Esophagus muscularis mucosa (tissue), 4 donors: ENCODE measurements at places on chromosomes 5 and 9.

DNA sequence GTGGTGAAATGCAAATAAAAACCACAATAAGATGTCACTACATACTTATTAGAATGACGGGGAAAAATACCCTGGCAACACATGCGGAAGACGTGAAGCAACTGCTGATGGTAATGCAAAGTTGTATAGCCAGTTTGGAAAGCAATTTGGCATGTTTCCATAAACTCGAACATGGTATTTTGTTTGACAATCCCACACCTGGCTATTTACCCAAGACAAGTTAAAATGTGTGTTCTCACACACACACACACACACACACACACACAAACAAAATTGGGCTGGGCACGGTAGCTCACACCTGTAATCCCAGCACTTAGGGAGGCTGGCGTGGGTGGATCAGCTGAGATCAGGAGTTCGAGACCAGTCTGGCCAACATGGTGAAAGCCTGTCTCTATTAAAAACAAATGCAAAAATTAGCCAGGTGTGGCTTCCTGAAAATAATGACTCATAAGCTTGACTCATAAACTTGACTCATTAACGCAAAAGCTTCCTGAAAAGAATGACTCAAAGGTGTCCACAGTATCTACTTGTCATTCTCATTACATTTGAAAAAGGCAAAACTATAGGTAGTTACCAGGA, 456.5 kb downstream of the CDH18 start:
- no peak for DNase-seq

GRCh38 chr9:115412656-115413055, 294.7 kb upstream of the TNC start:
- no peak for DNase-seq

- peak; percentile 90 for DNase-seq
Measured at GRCh38 chr5:172524573-172525021, 70.3 kb upstream of the SH3PXD2B start.

DNA sequence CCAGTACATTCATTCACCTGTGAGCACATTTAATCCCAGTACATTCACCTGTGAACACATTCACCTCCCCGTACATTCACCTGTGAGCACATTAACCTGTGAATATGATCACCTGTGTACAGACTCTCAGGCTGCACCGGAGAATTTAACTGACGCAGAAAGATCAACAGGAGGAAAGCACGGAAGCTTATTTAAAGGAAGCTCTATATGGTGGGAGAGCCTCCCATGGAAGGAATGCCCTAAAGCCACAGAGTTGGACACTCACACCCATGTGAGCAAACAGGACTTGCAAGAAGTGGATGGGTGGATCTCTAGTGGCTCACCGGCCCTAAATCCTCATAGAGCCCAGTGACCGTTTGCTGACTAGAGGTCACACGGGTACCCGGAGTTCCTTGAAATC, 38.2 kb downstream of the TRIP13 start:
- DNase-seq = no peak

- DNase-seq = no peak
Measured at GRCh38 chr9:97970165-97970564, 13.0 kb upstream of the ANP32B start.

DNA sequence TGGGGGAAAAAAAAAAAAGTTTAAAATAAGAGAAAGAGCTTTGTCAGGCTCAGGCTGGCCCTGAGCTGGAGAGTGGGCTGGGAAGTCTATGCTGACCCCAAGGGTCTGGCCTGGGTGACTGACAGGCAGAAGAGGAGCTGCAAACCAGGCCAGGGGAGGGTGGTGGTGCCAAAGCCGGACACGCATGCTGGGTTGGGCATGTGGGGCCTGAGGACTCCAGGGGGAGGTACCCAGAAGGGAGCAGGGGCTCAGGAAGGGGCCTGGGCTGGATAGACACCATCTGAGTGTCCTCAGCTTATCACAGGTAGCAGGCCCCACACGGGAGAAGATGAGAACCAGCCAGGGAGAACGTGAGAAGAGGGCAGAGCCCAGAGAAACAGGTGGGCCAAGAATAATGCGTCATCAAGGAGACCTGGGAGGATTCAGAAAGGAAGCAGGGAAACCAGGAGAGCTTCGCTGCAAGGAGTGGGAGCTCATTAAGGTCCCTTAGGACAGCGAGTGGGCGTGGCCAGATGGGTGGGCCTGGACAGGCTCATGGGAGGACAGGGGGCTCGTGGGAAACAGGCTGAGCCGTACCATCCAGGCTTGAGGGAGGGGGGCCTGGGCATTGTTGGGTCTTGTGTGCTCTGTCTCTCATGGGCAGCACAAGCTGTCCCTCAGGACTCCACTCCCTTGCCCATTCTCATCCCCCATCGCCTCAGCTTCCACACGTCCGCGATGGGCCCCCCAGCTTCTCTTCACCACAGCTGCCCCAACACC, 16.0 kb downstream of the TMOD1 start:
- no peak for DNase-seq

GRCh38 chr9:132883349-132884294, 4.9 kb downstream of the SPACA9 start:
- no peak for DNase-seq

DNA sequence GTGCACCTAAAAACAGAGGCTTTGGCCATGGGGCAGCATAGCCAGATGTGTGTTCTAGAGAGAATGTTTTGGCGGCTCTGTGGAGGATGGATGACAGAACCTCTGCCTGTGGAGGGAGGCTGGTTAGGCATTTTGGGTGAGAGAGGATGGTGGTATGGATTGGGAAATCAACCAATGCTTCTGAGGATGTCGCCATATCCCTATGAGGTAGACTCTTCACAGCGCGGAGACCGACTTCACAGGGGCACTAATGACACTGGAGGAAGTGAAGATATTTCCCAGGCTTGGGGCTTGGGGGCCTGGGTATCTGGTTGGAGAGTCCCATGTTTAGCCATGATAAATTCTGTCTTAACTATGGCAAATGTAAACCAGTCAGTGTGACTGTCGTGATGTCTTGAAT, 140.6 kb upstream of the KLF4 start:
- DNase-seq = no peak

- DNase-seq = no peak
Measured at GRCh38 chr5:37770786-37771185, 69.1 kb downstream of the GDNF start.

- no peak for DNase-seq
Measured at GRCh38 chr9:68619072-68619471, 78.4 kb upstream of the TMEM252 start.

DNA sequence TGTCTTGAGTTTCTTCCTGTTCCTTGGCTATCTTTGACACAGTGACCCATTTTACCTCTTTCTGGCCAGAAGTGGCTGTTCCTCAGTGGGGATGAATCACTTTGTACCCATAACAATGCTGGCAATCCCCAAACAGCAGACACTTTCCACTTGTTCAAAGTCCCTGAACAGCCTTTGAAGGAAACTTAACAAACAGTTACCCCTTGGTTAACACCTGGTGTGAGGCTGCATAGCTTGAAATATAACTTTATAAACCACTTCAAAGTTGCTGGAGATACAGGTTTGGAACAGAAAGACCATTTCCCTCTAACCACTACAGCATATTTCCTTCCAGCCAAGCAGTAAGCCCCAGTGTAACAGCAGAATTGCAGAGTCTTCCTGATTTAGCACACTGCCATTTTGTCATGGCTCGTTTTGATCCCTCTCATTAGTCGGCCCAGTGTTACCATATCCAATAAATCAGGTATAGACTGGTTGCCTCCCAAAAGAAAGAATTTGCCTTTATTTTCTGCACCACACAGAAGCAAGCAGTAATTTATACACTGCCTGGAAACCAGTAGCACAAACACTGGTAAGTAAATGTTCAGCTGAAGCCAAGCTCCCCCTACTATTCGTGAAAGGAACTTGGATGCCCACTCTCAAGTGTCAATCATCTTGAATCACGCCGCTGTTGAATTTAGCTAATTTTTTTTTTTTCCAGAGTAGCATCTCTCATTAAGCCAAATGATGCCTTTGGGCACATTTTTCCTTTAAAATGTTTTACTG, 225.9 kb downstream of the PIK3R1 start:
- no peak for DNase-seq

DNA sequence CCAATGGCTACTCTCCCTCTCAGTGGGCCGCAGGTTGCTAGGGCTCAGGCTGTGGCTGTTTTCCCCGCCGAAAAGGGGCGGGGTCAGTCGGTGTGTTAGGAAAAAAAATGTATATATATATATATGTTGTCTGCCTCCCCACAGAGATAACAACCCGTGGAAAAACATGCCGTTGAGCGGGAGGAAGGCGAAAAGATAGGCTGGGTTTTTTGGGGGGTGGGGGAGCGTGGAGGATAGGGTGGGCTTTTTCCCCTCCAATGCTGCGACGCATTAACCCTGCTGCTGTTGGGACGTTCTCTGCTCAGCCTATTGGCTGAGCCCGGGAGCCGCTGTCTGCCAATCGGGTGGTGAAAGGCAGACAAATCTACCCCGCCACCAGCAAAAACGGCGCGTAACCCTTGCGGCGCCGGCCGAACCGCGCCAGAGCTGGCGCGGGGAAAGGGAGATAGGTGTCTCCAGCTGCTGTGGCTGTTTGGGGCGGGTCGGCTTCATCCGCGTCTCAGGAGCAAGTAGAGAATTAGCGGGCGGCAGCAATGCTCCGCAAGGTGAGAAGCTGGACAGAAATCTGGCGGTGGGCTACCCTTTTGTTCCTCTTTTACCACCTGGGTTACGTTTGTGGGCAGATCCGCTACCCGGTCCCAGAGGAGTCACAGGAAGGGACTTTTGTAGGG, at the start of gene PCDHGC4:
Gene PCDHGC4 (plus strand): TSS at position 390 of the 671 bp plus-strand sequence. CDS start 144 bp downstream, at position 534.
- DNase-seq = no peak

DNA sequence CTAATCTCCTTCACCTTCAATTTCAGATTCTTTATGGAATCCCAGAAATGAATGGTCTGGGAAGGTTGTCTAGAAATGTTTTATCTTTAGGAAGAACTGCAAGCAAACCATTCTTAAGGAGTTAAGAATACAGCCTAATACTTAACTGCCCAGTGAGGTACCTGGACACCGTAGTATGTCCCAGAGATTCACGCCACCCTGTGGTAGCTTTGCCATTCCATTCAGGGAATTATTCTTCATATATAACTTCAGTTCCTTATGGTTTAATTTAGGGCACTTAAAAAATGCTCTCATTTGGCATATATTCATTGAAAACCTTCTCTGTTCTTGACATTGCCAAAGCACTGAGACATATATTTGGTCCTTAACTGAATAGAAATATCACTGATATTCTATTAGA, 49.7 kb downstream of the ACTBL2 start:
- peak; percentile 7 for DNase-seq

DNA sequence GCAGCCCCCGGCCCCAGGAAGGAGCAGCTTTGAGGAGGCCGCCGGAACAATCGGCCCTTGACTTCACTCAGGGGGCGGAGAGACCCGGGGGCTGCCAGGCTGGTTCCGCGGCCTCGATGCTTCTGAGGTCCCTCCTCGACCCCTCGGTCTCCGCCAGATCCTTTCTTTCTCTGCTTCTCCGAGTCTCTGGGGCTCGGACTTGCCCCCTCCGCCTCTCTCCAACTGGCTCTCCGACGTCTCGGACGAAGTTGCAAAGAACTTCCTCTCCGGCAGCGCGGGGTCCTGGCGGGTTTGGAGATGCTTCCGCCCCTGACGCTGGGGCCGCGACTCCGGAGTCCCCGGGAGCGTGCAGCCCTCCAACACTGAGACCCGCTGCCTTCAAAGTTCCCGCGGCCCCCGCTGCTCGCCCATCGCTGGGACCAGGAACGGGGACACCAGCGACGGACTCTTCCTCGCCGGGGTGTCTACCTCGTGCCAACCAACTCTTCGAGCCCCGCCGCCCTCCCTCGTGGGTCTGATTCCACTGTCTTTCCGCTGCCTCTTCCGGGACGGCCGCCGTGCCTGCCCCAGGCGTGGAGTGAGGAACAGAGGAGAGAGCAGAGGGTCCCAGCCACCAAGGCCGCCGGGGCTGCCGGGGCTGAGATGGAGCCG, 7.0 kb downstream of the PAX5 start:
- no peak for DNase-seq

- DNase-seq = no peak
Measured at GRCh38 chr9:7121664-7122063, 363.9 kb downstream of the KDM4C start.
